ENCODE measurements at places on chromosomes 3 and 15.

GRCh38 chr3:119238363-119238762 lies 2.3 kb downstream of the B4GALT4 start:
- DNase-seq = no peak

- no peak for DNase-seq
Measured at GRCh38 chr3:156253150-156253549, 132.8 kb downstream of the KCNAB1 start.

DNA sequence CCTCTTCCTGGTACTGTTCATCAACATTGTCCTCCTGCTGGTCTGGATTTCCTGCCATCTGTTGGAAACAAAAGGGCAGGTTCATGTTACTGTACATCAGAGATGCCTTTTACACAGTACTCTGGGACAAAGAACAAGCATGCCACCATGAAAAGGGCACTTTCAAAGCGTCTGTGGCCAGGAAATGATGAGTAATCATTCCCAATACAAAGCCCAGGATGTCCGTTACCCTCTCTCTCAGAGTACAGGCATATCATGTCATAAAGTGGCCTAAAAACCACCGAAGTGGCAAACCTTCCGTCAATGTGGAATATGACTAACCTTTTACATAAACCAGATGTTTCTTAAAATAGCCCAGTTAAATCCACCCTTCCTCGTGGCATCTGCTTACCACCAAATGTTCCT lies 71.2 kb downstream of the GOLIM4 start:
- peak; percentile 77 for DNase-seq

DNA sequence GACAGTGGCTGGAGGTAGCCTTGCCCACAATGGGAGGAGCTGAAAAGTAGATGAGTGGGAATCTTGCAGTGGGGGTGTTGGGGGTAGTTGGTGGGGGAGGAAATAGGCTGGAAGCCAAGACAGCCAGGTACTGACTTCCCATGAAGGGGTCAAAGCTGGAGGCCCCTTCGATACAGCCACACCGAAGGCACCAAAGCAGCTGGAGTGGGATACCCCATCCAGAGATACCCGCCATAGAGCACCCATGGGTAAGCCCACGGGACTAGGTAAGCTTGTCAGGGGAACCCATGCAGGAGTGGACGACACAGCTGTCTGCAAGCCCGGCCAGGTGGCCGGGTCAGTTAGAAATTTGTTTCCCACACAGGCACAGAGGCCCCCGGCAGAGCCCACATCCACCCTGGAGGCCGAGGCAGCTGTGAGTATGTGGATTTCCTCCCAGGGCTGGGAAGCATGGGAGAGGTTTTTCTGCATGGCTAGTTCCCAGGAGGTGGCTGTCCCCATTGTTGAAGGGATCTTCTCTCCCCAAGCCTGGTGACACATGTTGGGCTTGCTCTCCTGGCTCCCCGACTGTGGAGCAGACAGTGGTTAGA lies 28.6 kb downstream of the PRR23E start:
- no peak for DNase-seq

- DNase-seq = peak; percentile 25
Measured at GRCh38 chr15:66774001-66774814, 72.2 kb downstream of the SMAD6 start.

GRCh38 chr15:92617549-92618520 lies 37.7 kb downstream of the FAM174B start:
- peak; percentile 87 for DNase-seq

DNA sequence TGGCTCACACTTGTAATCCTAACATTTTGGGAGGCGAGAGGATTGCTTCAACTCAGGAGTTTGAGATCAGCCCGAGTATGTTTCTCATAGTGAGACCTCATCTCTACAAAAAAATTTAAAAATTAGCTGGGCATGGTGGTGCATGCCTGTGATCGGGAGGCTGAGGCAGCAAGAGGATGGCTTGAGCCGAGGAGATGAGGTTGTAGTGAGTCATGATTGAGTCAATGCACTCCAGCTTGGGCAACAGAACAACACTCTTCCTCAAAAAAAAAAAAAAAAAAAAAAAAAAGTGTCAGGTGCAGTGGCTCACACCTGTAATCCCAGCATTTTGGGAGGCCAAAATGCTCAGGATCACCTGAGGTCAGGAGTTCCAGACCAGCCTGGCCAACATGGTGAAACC lies 2.4 kb downstream of the RPL39L start:
- no peak for DNase-seq

- no peak for DNase-seq
Measured at GRCh38 chr3:33057320-33058298, 39.3 kb downstream of the GLB1 start.

GRCh38 chr3:144923046-144923775 lies 951.6 kb downstream of the DIPK2A start:
- no peak for DNase-seq

- no peak for DNase-seq
Measured at GRCh38 chr3:134453631-134454030, 32.2 kb downstream of the ANAPC13 start.

- no peak for DNase-seq
Measured at GRCh38 chr3:190996181-190996775, 133.8 kb upstream of the GMNC start.

DNA sequence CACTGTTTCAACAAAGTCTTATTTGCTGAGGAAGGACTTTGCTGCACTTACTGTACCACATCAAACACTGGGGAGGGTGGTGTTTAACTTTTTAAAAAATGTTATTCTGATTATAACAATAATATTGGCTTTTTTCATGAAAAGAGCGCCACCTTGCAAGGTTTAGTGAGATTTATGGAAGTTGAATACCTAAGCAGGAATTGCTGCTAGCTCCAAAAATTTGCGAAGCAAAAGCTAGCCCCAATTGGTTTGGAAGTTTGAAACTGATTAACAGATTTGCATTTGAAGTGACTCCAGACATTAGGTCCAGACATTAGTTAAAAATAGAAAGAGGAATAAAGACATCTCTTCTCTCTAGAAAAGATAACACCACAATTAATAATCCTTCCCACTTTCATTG lies 6.7 kb downstream of the ZIC1 start:
- no peak for DNase-seq

DNA sequence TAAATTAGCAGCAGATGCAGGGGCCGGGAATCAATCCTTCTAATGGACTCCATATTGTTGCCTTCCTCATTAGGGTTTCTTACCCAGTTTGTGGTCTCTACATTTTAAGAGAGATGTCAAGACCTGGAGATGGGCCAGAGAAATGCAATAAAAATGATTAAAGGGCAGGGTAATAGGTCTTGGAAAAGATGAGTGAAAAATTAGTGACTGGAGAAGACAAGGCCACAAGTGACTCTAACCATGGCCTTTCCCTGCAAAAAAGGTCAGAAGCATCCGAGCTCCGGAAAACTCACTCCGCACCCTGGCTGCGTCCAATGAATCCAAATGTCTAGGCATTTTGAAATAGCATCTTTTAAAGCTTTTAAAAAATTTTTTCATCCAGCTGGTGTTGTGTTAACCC lies 152.8 kb downstream of the ARRDC4 start:
- DNase-seq = no peak

GRCh38 chr3:191303596-191303995 lies 25.6 kb upstream of the CCDC50 start:
- DNase-seq = no peak

GRCh38 chr3:20215636-20216035 lies 29.6 kb upstream of the SGO1 start:
- no peak for DNase-seq

GRCh38 chr3:186070996-186071395 lies 37.9 kb downstream of the ETV5 start:
- DNase-seq = no peak

- no peak for DNase-seq
Measured at GRCh38 chr15:22780267-22780666, 6.2 kb upstream of the NIPA1 start.

DNA sequence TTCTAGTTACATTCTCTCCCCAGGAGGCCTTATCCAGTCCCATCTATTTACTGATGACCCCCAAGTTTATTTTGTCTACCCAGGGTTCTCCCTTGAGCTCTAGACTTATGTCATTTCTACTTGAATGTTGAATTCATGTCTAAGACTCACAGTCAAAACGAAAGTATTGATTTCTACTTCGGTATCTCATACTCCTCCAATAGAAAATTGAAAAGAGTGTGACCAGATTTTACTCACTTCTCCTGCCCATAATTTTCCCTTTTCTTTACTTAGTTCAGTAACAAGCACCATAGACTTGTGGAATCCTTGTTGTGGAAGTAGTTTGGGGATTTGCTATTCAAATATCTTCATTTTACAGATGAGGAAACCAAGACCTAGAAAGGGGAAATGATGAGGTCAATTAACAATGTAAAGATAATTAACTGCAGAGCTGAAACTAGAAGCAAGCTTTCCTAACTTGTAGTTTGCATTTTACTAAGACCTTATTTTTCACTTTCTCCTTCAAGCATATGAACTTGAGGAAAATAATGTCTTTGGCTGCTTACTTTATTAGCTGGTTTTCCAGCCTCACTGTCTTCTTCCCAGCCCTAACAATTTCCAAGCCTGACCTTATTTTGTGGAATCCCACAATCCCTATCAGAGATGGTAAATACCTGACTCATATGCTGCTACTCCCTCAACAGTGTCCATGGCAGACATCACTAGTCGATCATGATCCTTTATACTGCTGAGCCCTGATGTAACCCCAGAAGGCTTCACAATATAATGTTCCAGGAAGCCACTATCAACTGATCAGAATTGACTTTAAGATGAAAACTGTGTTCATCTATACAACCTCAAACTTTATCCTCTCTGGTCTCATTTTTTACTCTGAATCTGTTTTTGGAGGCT lies 123.9 kb upstream of the AGBL1 start:
- no peak for DNase-seq

DNA sequence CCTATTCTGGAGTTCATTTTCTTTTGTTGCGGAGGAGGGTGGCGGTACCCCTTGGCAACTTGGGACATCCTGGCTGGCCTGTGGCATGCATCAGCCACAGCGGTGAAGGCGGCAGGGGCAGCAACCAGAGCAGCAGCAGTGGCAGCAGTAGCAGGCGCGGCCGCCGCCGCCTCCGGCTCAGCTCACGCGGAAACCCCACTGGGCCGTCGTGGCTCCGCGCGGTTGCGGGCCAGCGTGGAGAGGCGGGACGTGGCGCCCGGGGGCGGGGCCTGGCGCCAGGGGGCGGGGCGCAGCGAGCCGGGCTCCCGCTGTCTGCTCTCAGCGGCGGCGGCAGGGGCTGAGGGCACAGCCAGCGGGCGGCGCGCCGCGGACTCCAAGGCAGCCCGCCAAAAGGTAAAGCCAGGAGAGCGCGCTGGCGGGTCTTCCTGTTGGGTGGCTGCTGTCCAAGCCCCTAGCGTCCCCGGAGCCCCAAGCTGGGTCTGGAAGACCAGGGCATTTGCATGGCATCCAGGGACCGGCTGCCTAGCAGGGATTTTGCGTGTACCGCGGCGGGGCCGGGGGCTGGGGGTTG lies 334.4 kb upstream of the THRB start:
- DNase-seq = peak; percentile 38

DNA sequence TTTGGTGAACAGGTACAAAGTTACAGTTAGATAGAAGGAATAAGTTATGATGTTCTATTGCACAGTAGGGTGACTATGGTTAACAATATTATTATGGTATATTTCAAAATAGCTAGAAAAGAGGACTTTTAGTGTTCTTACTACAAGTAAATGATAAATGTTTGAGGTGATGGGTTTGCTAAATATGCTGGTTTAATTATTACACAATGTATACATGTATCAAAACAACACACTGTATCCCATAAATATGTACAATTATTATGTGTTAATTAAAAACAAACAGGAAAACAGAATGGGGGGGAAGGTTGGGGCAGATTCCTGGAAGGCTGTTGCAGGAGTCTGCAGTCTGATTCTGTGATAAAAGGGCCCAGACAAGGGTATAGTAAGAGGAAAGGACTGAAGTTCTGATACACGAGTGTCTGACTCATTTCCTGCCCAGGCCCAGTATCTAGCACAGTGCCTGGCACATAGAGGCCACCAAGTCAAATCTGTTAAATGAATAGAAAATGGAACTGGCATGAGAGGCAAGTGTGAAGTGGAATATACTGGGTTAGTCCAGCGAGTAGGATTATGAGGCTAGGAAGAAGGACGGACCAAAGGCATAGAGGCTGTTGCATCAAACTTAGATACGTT lies 7.2 kb upstream of the ENTPD3 start:
- DNase-seq = no peak

- DNase-seq = no peak
Measured at GRCh38 chr3:36903119-36903882, 41.6 kb downstream of the TRANK1 start.

GRCh38 chr3:32791833-32792232 lies 26.0 kb upstream of the TRIM71 start:
- no peak for DNase-seq

GRCh38 chr3:18786650-18787323 lies 361.5 kb upstream of the KCNH8 start:
- DNase-seq = no peak

GRCh38 chr3:183410759-183411158 lies 17.7 kb downstream of the MCF2L2 start:
- no peak for DNase-seq

DNA sequence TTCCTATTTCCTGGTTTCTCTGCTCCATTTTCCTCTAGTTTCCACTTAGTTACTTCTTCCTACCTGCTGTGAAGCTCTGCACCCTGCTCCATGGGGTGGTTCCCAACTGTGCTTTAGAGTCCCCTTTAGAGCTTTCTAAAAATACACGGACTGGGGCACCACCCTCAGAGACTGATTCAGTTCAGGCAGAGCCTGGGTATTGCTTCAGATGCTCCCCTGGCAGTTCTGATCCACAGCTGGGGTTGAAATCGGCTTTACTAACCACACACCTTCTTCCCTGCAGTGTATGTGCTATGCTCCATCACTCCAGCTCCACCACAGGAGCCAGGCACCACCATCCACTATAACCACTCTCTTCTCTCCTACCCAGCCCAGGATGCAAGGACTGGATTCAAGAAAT lies 12.6 kb downstream of the ANP32A start:
- no peak for DNase-seq

DNA sequence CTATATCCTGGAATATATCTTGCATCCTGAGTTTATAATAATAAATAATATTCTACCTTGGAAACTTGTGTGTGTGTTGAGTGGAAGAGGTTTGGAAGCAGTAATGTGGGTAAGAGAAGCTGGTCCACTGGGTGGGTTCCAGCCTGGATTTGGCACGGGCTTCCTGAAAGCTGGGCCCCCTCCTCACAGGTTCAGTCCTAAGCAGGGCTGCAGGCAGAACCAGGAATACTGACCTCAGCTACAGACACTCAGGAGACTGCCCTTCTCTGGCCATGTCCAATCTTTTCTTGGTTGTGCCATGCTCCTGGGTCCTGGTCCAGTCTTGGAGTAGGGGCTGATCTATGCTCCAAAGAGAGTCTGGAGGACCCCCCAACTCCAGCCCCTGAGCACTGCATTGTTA lies 4.5 kb downstream of the MYD88 start:
- no peak for DNase-seq
